Dermis blood vessel endothelial cell (primary cell): ENCODE measurements at places on chromosomes 5 and 9.

GRCh38 chr5:133006653-133007052 lies 19.7 kb downstream of the ZCCHC10 start:
- no peak for DNase-seq

GRCh38 chr9:32928145-32928763 lies 73.2 kb downstream of the APTX start:
- peak; percentile 67 for DNase-seq

DNA sequence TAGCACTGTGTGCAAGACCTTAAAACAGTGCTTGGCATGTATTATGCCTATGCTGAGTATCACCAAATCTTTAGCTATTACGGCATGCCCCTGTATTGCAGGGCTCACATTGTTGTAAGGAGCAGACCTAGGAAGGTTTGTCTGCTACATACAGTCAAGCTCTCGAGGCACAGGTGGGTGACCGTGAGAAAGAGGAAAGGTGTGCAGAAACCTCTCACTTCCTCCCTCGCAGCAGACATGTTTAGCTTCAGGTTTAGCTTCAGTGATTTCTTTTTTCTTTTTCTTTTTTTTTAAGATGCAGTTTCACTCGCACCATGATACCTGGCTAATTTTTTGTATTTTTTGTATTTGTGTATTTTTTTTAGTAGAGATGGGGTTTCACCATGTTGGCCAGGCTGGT lies 275.8 kb upstream of the RIOK2 start:
- DNase-seq: no peak

DNA sequence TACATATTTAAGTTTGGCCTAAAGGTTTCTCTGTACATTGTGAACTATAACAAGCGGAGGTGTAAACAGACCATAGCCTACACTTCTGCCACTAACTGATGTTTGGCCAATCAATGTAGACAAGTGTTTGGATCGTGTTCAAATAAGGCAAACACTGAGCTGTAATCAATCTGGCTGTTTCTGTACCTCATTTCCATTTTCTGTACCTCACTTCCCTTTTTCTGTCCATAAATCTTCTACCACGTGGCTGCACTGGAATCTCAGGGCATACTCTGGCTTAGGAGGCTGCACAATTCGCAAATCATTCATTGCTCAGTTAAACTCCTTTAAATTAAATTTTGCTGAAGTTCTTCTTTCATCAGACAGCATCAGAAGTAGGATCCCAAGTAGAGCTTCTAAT lies 140.9 kb downstream of the SLC25A46 start:
- DNase-seq: no peak

- no peak for DNase-seq
Measured at GRCh38 chr9:70947086-70947485, 174.3 kb downstream of the TRPM3 start.

- DNase-seq: peak; percentile 78
Measured at GRCh38 chr9:35001803-35002502, 12.4 kb downstream of the DNAJB5 start.

DNA sequence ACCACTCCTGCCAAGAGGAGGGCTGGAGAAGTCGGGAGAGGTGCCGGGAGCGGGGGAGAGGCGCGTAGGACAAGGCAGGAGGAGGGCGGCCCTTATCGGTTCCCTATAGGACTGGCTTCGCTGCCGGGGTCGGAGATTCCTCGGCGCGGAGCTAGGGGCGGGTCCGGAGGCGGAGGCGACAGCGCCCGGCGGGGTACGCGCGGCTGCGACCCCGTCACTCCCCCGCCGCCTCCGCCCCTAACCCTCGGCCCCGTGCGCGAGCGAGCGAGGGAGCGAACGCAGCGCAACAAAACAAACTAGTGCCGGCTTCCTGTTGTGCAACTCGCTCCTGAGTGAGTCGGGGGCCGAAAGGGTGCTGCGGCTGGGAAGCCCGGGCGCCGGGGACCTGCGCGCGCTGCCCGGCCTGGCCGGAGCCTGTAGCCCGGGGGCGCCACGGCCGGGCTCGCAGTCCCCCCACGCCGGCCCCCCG lies 2.0 kb downstream of the GLIS3 start:
- peak; percentile 60 for DNase-seq

DNA sequence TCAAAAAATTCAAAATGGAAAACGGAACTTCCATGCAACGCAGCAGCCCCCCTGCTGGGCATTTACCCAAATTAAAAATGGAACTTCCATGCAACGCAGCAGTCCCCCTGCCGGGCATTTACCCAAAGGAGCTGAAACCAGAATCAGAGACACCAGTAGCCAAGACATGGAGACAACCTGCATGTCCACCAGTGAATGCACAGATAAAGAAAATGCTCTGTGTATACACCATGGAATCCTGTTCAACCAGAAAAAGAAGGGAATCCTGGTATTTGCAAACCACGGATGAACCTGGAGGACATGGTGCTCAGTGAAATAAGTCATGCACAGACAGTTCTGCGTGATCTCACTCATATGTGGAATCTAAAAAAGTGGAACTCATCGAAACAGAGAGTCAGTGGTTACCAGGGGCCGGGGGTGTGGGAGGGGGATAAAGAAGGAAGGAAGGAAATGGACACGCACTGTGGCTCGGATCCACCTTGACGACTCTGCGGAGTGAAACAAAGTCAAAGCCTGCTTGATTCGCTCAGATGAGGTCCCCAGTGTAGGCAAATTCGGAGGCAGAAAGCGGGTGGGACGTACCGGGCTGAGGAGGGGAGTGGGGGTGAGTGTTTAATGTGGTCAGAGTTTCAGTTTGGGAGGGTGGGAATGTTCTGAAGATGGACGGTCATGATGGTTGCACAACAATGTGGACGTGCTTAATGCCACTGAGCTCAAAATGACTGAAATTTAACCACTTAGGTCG lies 40.2 kb upstream of the EXOC3 start:
- no peak for DNase-seq

GRCh38 chr5:41763081-41763480 lies 107.1 kb downstream of the OXCT1 start:
- no peak for DNase-seq

DNA sequence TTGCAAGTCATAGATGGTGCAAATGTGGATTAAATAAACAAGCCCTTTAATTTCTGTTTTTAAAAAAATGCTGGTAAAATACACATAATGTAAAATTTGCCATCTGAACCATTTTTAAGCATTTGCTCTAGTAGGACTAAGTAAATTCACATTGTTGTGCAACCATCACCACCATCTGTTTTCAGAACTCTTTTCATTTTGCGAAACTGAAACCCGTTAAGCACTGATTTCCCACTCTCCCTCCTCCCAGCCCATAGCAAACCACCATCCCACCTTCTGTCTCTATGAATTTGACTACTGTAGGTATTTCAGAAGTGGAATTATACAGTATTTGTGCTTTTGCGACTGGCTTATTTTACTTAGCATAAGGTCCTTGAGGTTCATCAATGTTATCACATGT lies 103.3 kb upstream of the CNTLN start:
- no peak for DNase-seq

- DNase-seq: no peak
Measured at GRCh38 chr5:173895401-173896165, 7.4 kb downstream of the CPEB4 start.

DNA sequence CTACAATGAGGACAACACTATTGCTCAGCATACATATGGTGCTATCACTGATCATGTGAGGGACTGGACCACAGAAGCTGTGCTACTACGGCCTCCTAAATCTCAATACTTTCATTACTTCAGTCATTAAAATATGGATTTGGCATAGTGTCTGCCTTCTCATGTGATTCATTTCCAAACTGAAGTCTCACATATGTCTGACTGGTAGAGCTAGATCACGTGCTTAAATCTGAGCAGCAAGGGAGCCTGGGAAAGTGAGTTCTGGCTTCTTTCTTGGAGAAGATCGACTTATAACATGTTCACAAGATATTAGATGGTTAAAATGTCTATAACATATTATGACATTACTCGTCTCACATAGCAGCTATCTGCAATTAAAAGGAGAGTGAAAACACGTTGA lies 8.3 kb downstream of the KIF4B start:
- no peak for DNase-seq

DNA sequence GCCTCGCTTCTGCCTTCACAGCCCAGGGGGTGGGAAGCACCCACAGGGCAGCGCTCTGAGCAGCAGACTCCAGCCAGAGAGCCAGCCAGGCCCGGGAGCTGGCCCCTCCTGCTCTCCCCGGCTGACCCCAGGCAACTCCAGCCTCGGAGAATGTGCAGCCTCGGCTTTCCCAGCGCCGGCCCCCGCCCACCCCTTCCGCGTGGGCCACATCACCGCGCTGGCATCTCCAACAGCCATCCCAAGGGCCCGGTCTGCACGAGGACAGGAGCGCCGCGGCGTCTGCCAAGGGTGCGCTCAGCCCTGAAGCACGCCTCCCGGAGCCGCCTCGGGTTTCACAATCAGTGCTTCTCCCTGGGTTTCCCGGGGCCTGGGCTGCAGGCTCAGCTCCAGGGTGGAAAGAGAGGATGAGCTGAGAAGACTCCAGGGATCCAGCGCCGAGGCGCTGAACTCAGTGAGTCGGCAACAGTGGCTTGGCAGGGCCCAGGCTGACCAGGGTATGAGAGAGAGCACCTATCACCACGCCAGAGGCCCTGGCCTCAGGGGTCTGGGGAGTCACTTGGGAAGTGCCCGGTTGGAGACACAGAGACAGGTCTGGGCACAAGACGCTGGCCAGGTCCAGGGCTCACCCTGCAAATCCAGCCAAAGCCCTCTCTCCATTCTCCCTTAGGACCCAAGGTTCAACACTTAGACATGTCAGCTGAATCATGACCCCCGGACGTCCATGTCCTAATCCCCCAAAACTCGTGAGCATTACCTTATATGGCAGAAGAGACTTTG lies 79.6 kb downstream of the ADAMTS2 start:
- no peak for DNase-seq

GRCh38 chr9:22382331-22382730 lies 64.3 kb upstream of the DMRTA1 start:
- no peak for DNase-seq

- DNase-seq: no peak
Measured at GRCh38 chr9:3180696-3181048, 336.8 kb upstream of the PUM3 start.

DNA sequence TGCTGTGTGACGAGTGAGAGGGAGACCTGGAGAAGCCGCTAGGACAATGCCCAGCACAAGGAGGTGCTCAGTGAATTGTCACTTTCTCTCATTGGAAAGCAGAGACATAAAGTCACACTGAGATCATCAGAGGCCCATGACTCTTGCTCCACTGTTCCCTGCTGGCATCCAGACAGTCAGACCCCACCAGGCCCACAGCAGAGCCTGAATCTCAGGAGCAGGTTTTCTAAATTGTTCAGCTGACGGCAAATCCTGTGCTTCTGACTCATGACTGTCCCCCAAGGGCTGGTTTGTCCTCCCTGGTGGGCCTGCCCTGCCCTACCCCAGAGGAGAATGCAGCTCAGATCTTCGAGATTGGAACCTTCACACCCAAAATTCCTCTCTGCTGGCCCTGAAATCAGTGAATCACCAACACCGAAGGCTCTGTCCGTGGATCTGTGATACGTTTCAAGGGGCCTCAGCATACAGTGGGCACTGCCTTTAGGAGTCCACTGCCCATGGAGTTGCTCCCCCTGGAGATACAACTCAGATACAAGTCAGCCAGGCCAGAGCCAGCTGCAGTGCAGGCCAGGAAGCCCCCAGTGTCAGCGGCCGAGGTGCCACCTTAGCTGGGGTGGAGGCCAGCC lies 2.7 kb downstream of the PTGES start:
- no peak for DNase-seq

GRCh38 chr9:86836797-86837196 lies 110.5 kb downstream of the GAS1 start:
- no peak for DNase-seq

DNA sequence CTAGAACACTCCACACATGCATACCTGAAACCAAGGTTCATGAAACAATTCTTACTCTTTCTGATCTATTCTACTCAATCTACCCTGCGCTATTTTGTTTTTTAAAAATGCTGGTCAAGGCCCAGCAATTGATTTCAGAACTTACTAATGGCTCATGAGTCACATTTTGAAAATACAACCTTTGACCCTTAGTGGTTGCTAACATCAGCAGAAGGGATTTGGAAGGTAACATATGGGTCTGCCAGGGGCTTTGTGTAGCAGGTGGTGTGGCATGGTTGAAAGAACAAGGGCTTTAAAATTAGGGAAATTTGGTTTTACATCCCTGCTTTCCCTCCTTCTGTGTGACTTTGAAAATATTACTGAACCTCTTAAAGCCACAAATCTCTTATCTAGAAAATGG lies 101.4 kb downstream of the ATG10 start:
- no peak for DNase-seq

- no peak for DNase-seq
Measured at GRCh38 chr9:131499254-131499767, 3.4 kb upstream of the POMT1 start.

GRCh38 chr9:70567511-70567910 lies 153.1 kb upstream of the KLF9 start:
- no peak for DNase-seq

DNA sequence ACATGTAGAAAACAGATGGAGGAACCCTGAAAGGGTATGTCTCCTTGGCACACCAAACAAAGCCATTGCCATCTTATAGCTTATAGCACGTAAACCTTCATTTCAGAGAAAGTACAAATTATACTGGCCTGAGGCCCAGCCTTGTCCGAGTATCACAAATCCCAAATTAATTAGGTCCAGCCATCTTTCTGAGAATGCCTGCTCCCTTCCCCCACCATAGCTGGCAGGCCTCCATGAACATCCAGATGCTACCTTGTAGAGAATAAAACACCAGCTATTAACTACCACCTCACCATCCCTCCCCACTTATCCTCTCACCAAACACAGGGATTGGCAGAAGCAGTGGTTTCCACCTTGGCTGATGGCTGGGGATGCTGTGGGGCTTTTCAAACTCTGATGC lies 224.0 kb downstream of the SPOCK1 start:
- DNase-seq: no peak

GRCh38 chr9:137293482-137294090 lies 8.5 kb downstream of the NRARP start:
- DNase-seq: no peak

DNA sequence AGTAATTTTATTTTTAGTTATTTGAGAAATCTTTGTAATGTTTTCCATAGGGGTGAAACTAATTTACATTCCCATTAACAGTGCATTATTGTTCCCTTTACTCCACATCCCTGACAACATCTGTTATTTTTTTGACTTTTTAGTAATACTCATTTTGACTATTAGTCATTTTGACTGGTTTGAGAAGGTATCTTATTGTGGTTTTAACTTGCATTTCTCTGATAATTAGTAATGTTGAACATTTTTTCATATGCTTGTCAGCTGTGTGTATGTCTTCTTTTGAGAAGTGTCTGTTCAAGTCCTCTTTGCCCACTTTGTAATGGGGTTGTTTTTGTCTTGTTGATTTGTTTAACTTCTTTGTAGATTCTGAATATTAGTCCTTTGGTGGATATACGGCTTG lies 27.5 kb downstream of the CCDC152 start:
- DNase-seq: no peak

- peak; percentile 32 for DNase-seq
Measured at GRCh38 chr9:126842977-126843799, 17.3 kb upstream of the ZBTB34 start.
